ENCODE measurements at places on chromosomes 7 and 10. TPM values are rescaled to one million over a fixed set of nuclear protein-coding genes. Genes with fewer than 3 reads are reported as not detected.

DNA sequence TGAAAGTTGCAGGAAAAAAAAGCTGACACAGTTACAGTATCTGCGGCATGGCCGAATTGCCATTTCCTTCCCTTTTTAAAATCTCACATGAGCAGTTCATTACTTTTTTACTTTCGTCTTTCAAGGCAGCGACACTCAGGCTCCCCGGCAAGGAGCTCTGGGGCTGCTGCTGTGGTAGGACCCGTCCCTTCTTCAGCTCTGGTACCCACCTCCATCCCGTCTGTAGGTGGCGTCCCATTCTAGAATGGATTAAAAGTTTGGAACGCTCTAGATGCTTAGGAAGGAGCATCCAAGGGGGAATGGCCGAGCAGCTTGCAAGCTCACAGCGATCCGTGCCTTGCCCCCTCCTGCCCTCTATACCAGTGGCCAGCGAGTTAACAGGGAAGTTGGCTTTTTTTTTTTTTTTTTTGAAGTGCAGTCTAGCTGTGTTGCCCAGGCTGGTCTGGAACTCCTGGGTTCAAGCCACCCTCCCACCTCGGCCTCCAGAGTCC, 22.8 kb upstream of the TTYH3 start:
- H3K27me3 ChIP-seq = peaks cover 3% of the 10 kb centered on the region
- no peak for DNase-seq
- H3K4me1 ChIP-seq = no peaks in the 10 kb centered on the region
- no peak overlapping the region for H3K27ac ChIP-seq

ZNRF2 gene
- total RNA-seq = 3.0 TPM

DNA sequence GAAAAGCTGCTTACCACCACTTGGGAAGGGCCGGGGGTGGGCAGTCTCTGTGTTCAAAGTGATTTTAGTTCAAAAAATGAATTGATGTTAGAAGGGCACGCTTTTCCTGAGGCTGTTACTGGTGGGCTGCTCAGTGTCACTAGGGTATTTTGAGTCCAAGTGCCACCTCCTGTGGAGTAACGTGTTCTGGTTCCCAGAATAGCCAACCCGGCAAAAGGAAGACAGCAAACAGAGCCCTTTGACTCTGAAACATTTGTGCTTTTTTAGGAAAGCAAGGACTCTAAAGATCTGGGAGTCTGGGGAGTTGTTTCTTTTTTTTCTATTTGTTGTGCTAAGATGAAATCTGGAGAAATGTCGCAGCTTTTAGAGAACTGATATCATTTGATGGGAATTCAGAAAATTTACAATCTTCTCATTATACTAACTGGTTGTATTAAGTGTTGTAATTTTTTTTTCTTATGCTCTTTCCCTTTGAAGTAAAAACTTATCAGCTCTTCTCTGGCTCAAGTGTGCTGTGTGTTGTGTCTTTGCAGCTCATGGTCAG, 66.2 kb downstream of the MKX start:
- H3K4me3 ChIP-seq = peak overlapping the region; percentile 38
- no peak for DNase-seq

DNA sequence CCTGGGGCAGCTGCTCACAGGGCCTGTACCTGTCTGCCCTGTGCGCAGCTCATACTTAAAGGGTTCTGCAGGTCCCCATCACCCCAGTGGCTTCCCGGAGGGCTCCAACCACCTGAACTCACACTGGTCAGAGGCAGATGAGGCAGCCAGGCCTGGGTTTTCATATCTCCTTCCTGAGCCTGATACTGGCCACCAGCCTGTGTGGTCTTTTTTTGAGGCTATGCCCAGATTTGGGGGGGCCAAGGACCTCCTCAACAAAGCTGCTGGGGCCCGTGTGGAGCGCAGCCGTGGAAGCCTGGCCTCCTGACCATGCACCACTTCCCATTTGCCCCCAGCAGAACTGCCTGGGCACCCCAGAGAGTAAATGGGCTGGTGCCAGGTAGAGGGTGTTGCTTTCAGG, 25.7 kb downstream of the PNLIPRP2 start:
- H3K27ac ChIP-seq = no peak overlapping the region
- no peak overlapping the region for H3K4me3 ChIP-seq
- peaks cover 13% of the 10 kb centered on the region for H3K27me3 ChIP-seq
- no peaks in the 10 kb centered on the region for H3K36me3 ChIP-seq
- DNase-seq = no peak

OR9A2 gene
- total RNA-seq = not detected

WDFY4 gene
- total RNA-seq = not detected

STEAP4 gene
- not detected for total RNA-seq

PSMG3 gene
- 31.0 TPM for total RNA-seq

GRCh38 chr10:24707445-24707844, 16.2 kb downstream of the ARHGAP21 start:
- no peak for DNase-seq
- H3K4me1 ChIP-seq = peaks cover 37% of the 10 kb centered on the region
- H3K36me3 ChIP-seq = no peaks in the 10 kb centered on the region
- no peak overlapping the region for H3K27ac ChIP-seq

LHPP gene
- 14.4 TPM for total RNA-seq

GRCh38 chr10:3606309-3606708, 178.7 kb downstream of the KLF6 start:
- no peak overlapping the region for H3K27ac ChIP-seq
- no peak overlapping the region for H3K4me3 ChIP-seq
- H3K4me1 ChIP-seq = no peaks in the 10 kb centered on the region
- H3K36me3 ChIP-seq = peaks cover 21% of the 10 kb centered on the region
- H3K27me3 ChIP-seq = peaks cover 7% of the 10 kb centered on the region
- DNase-seq = no peak

- no peaks in the 10 kb centered on the region for H3K4me1 ChIP-seq
- H3K4me3 ChIP-seq = no peak overlapping the region
- H3K36me3 ChIP-seq = peaks cover 9% of the 10 kb centered on the region
- peaks cover 32% of the 10 kb centered on the region for H3K27me3 ChIP-seq
Observed at GRCh38 chr10:78424723-78425122, 391.1 kb downstream of the RPS24 start.

DNA sequence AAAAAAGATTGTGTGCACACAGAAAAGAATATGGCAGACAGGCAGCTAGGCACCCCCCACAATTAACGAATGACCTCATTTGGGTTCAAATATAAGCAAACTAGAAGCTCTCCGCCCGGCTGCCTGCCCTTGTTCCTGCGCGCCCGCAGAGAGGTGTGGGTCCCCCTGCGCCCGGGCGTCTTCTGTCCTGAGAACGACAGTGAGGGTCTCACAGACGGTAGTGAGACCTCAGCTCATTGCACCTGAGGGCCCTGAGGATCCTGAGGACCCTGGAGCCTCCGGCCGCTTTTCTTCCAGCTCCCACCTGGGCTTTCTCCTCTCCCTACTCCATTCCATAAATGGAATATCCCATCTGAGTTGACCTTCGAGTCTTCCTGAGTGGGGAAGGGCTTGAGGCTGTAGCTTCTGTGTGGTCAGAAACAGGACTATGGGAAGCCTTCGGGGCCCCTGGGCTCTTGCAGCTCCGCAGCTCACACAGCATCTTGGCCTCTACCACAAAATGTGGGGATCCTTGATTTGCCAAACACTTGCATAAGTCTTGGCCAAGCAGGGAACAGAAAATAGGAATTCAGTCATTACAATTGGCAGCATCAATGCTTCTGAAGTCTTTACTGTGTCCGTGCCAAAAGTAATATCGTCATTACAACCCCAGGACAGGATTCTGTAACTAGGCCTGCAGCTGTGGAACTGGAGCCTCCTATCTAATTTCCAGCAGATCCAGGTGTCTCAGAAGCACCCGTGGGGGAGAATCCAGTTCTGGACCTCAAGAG, 43.8 kb downstream of the JAKMIP3 start:
- no peak overlapping the region for H3K27ac ChIP-seq
- no peak overlapping the region for H3K4me3 ChIP-seq
- no peaks in the 10 kb centered on the region for H3K4me1 ChIP-seq
- H3K36me3 ChIP-seq = no peaks in the 10 kb centered on the region
- no peak for DNase-seq
- H3K27me3 ChIP-seq = peaks cover 15% of the 10 kb centered on the region

- H3K4me3 ChIP-seq = no peak overlapping the region
- no peaks in the 10 kb centered on the region for H3K4me1 ChIP-seq
- DNase-seq = no peak
- H3K27ac ChIP-seq = no peak overlapping the region
Observed at GRCh38 chr7:140358412-140359051, 39.8 kb downstream of the SLC37A3 start.

- H3K36me3 ChIP-seq = peaks cover 58% of the 10 kb centered on the region
- peaks cover 38% of the 10 kb centered on the region for H3K4me1 ChIP-seq
- H3K27me3 ChIP-seq = peaks cover 7% of the 10 kb centered on the region
- H3K4me3 ChIP-seq = no peak overlapping the region
- DNase-seq = no peak
Observed at GRCh38 chr7:47318395-47319182, 263.3 kb downstream of the TNS3 start.

CYP2E1 gene
- total RNA-seq = 0.78 TPM

- H3K36me3 ChIP-seq = no peaks in the 10 kb centered on the region
- H3K4me3 ChIP-seq = no peak overlapping the region
- H3K4me1 ChIP-seq = peaks cover 19% of the 10 kb centered on the region
- no peak for DNase-seq
- peaks cover 19% of the 10 kb centered on the region for H3K27me3 ChIP-seq
Observed at GRCh38 chr7:45233249-45233775, 75.7 kb downstream of the RAMP3 start.

DNA sequence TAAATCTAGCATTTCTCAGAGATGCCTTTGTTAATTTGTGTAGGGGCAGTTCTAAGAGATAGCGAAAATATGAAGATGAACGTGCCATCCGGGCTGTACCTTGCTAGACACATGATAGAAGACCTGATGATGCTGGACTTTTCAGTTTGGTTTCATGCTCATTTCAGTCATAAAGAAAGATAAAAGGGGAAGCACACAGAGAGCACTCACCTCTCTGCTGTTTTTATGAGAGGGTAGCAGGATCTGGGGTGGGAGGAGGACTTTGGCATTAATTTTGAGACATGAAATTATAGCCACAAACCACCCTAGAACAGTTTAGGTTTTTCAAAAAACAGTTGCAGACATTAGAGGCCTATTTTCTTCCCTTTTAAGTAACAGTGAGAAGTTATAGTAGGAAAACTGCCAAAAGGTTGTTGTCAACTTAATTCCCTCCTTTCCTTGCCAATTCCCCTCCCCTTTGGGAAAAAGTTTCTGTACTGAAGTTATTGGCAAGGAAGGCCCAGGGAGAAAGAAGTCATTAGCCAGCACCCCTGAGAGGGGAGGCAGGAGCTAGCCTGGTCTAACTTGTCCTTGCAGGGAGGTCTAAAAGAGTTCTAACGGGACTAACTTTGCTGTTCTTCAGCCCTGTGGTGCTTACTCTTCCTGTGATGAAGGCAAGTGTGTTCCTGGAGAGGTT, 2.6 kb downstream of the ST7 start:
- peaks cover 17% of the 10 kb centered on the region for H3K36me3 ChIP-seq
- DNase-seq = no peak
- no peaks in the 10 kb centered on the region for H3K27me3 ChIP-seq

DNA sequence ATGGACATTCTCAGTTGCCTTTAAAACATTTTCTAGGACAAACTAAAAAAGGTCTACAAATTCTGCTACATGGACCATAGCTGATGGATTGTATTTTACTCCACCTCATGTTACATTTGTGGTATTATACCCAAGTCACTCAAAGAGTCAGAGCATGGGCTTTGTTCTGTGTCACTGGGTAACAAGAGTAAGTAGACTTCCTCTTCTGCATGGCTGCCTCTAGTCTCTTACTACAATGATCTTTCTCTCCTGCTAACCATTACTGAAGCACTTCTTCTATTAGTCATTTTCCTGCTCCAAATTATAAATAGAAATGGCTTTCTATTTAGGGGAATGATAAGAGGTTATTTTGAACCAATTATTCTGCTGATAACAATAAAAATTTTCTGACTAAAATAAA, 727.4 kb upstream of the NRP1 start:
- no peak overlapping the region for H3K4me3 ChIP-seq
- no peaks in the 10 kb centered on the region for H3K4me1 ChIP-seq
- DNase-seq = no peak
- H3K27me3 ChIP-seq = peaks cover 5% of the 10 kb centered on the region
- no peak overlapping the region for H3K27ac ChIP-seq
- peaks cover 17% of the 10 kb centered on the region for H3K36me3 ChIP-seq
